Cortex of kidney (tissue), 1 donor: ENCODE measurements at places on chromosomes 12 and 14.

DNA sequence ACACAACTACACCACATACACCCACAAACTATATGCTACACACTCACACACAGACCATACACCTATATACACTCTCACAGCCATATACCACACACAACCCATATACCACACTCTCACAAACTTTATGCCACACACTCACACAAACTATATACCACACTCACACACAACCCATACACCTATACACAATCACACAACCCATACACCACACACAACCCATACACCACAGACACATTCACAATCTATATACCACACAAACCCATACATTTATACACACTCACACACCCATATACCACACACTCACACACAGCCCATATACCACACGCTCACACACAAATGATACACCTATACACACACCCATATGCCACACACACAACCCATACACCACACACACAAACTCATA is 163.3 kb downstream of the TMEM121 start:
- no peak for DNase-seq

DNA sequence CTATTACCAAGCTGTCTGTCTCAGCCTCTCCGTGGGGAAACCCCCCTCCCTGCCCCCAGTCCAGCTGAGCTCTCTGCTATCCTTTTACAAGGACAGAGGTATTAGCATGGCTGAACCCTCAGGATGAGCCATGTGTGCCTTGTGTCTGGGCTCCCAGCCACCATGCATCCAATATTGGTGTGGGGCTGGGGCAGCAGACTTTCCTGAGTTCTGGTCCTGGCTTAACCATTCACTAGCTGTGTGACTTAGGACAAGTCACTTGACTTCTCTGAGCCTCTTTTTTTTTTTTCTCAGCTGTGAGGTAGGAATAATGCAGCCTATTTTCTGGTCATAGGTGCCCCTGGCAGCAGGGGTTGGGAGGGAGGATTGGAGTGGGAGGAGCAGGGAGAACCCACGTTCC is 17.1 kb upstream of the CYP46A1 start:
- DNase-seq: no peak

DNA sequence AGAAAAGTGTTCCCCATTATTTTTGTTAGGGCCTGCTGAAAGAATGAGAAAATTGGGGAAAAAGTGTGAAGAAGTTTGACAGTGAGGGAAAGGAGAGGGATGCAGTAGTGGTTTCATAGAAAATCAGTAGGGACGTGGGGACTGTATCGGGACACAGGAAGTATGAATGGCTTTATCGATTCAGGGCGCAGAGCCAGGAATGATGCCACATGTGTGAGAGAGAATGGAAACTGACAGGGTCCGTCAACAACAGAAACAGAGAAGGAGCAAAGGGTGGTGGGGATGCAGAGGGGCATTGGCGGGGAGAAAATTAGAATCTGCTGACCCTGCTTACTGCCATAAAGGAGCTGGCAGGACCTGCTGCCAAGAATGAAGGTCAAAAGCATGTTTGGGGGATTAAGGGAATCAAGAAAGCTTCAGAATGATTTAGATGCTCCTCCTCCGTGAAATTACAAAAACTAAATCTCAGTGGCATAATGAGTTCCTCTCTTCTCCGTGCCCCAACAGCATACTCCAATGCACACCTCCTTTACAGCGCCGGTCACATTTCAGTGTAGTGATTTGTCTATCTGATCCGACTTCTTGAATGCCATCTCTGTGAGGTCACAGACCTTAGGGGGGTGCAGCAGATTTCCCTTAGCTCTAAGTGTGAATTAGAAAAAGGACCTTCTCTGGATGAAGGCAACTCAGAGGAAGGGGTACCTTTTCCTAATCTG is 92.6 kb downstream of the EMP1 start:
- DNase-seq: no peak

GRCh38 chr12:27252934-27253333 is 8.8 kb downstream of the STK38L start:
- no peak for DNase-seq

DNA sequence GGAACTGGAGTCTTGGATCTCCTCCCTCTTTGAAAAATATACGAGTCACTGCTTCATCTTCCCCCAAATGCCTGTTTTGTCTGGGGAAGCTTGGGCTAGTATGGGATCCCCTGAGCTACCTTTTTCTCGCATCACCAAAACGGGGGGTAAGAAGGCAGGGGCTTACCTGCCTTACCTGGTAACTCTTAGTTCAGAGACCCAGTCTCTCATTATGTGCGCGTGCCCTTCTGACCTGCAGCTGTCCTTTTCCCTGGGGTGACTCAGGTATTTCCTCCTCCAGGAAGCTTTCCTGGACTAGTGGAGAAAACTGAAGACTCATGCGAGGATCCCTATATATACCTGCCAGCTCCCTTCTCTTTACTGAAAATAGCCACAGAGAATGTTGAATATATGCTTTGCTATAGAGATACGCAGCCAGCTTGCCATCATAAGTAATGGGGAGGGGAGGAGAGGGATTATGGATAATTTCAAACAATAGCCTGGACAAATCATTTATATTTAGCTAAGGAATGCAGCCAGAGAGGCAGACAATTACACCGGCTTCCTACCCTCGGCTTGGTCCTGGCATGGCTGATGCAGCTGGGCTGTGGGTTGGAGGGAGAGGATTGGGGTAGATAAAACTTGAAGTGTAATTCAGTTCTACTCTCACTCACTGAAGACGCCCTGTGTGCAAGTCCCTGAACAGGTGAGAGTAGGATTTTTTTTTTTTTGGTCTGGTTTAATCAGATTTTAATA is 1.1 kb downstream of the TSPAN9 start:
- DNase-seq: no peak

DNA sequence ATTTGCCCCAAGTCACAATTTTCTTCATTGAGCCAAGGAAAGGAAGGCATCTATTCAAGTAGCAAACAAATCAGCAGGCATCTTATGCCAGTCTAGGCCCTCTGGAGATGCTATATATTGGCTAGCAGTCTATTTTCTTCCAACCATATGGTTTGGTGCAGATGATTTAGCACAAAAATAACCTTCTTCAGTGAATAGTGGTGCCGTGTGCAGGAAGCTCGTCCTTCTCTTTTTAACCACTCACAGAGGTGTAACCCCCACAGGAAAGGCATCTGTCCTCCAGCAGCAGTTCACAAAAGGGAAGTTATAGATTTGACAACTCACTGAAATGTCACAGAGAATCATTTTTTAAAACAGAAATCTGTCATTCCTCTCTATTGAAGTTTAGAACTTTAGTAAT is 445.7 kb upstream of the SYT1 start:
- no peak for DNase-seq

DNA sequence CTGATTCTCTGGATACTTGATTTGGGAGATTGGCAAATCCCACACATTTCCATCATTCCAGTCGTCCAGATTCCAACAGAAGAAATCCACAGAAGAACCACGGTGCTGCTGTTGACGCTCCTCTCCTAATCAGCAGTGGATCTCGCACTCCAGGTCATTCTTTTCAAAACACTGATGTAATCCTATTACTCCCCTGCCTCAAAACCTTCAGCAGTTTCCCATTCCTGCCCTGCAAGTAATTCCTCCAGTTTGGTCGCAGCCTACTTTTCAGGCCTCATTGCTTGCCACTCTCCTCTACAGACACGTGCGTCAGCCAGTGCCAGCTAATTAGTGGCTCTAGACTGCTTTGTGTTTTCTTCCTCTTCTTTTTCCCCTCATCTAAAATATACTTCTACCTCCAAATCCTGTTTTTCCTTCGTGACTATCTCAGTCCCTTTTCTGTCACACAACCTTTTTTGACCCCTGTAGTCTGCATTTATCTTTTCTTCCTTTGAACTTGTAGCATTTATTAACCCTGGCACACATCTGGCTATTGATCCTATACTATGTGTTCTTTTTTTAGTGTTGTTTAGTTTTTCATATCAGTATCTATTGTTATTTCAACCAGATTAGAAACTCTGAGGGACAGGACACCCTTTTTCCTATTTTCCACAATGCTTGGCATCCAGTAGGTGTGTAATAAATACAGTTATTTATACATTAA is 36.8 kb downstream of the PRORP start:
- no peak for DNase-seq
